ENCODE measurements at places on chromosomes 3 and 15.

DNA sequence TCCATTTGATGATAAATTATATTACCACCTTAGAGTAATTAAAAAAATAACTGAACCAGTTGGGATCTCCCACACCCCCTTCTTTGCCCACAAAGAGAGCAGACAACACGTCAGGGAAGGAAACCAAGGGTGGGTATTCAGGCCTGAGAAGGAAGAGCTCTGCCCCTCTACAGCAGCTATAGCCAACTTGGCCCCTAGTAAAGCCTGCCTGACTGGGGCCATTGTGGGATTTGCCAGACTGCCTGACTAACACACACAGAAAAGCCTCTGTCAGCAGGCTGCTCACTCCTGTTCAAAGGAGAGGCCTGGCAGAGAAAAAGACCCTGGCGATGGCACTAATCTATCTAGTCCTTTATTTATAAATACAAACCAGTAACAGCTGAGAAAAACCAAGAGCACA, 41.4 kb downstream of the ATP8B4 start:
- H3K4me3 ChIP-seq, result no peak overlapping the region
- H3K4me1 ChIP-seq, result no peaks in the 10 kb centered on the region
- H3K27ac ChIP-seq, result no peak overlapping the region
- H3K27me3 ChIP-seq, result no peaks in the 10 kb centered on the region
- no peak for DNase-seq

GRCh38 chr15:92845126-92845508, 55.0 kb upstream of the CHD2 start:
- DNase-seq, result peak; percentile 57
- peaks cover 7% of the 10 kb centered on the region for H3K4me1 ChIP-seq
- no peak overlapping the region for H3K4me3 ChIP-seq
- H3K27me3 ChIP-seq, result no peaks in the 10 kb centered on the region

- no peaks in the 10 kb centered on the region for H3K27me3 ChIP-seq
- H3K4me3 ChIP-seq, result no peak overlapping the region
- no peak overlapping the region for H3K27ac ChIP-seq
- peaks cover 21% of the 10 kb centered on the region for H3K4me1 ChIP-seq
Observed at GRCh38 chr3:5001135-5001534, 21.9 kb downstream of the BHLHE40 start.

GRCh38 chr3:105614288-105615030, 247.8 kb downstream of the ALCAM start:
- DNase-seq, result no peak
- no peak overlapping the region for H3K4me3 ChIP-seq
- H3K36me3 ChIP-seq, result no peaks in the 10 kb centered on the region
- H3K4me1 ChIP-seq, result peaks cover 27% of the 10 kb centered on the region
- H3K27me3 ChIP-seq, result no peaks in the 10 kb centered on the region
